Fibroblast of skin of right quadriceps (primary cell): ENCODE measurements at places on chromosomes 3 and 15.
A peak's percentile ranks its signal among the peaks of the same experiment; 100 is the strongest.

GRCh38 chr15:44315126-44315525 is 26.6 kb downstream of the GOLM2 start:
- no peak for DNase-seq

- DNase-seq = peak; percentile 91
Observed at GRCh38 chr3:64143409-64144130, 81.7 kb downstream of the PRICKLE2 start.

GRCh38 chr15:29601811-29602210 is 220.5 kb downstream of the TJP1 start:
- peak; percentile 17 for DNase-seq

DNA sequence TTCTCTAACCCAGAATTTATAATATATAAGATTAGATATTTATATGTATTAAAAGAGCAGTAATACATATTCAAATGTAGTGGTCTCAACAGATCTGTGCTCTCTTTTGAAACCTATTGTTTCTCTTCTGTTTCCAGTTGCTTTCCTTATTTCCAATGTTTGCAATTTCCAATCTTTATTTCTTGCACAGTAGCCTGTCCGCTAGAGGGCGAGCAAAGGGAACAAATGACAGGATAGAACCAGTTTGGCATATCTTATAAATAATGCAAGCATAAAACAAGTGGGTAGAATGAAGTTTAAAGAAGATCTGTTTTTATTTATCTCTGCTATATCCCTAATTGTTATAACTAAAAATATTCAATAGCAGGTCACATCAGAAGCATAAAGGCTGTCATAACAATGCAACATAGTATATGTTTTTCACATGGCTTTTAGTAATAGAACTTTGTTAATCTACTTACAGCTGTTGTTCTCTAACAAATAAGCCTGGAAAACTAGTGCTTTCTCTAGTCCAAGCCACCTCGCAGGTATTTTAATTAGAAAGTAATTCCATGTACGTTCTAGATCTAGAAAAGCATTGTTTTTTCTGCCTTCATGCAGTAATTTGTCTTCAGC is 15.1 kb upstream of the TCAIM start:
- DNase-seq = peak; percentile 55

GRCh38 chr15:40037721-40038120 is 1.3 kb downstream of the SRP14 start:
- no peak for DNase-seq
